ENCODE measurements at places on chromosomes 2 and 18.

DNA sequence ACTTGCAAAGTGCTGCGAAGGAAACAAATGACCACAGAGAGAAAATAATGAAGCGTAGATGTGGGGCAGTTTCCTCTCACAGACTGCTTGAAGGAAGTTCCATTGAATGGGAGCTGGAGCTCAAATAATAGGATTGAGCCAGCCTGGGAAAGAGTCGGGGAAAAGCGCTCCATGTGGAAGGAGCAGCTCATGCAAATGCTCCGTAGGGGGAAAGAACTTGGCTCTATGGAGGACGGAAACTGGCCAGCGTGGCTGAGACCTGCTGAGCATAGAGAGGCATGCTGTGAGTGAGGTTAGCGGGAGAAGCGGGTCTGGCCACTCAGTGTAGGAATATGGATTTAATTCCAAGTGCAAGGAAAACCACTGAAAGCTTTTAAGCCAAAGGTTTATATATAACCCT, 28.6 kb upstream of the VIT start:
- no peak for DNase-seq

GRCh38 chr2:127636248-127637235, 9.4 kb upstream of the GPR17 start:
- no peak for DNase-seq

- DNase-seq, result no peak
These were observed 4.7 kb upstream of the ECEL1 start for GRCh38 chr2:232492236-232492848.

DNA sequence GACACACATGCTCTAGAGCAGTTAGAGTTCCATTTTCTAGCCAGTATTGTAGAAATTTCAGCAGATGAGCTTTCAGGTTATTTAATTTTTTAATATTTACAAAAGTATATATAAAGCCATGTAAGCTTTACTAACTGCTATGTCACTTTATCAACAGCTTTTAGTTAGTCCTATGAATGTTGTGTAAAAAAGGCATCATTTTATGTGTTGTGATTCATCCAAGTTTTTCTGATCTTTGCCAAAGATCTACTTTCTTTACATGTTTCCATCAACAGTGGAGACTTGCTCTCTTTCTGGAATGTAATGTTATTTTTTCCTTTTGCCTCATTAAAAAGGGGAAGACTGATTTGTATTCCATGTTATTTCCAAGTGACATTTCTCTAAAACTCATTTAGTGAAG, 125.2 kb upstream of the TFPI start:
- DNase-seq, result no peak

- no peak for DNase-seq
These were observed 432.5 kb upstream of the LRRTM1 start for GRCh38 chr2:80737047-80737446.

DNA sequence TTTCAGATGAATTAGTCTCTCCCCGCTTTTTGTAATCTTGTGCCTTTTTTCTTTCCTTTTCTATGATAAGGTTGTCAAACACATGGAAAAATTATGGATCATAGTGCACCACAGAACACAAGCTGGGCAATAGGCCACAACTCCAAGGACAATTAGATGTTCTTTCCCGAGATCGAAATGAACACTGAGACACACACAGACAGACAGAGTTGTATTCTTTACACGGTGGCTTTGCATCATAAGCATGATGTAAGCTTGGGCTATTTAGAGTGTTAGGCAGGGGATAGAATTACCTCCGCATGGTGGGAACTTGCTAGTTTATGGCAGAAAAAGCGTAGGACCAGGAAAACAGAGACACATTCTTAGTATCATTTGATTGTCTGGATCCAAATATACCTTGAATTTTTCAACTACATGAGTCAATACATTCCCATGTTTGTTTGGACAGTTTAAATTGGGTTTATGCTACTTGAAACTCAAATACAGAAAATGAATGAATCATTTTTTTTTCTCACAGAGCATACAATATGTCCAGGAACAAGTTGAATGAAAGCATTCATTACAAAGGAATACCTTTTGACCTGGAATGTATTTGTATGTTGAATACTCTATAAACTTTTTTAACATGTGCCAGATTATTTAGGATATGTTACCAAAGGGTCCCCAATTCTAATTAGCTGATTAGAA, 1611.5 kb upstream of the TMEFF2 start:
- DNase-seq, result no peak

- no peak for DNase-seq
These were observed 22.6 kb downstream of the FER1L5 start for GRCh38 chr2:96665083-96665569.

- no peak for DNase-seq
These were observed 91.1 kb downstream of the MAP4K4 start for GRCh38 chr2:101788565-101788964.

GRCh38 chr2:73292906-73293533, 328 bp downstream of the EGR4 start:
- no peak for DNase-seq

GRCh38 chr2:27494944-27495554, at the start of gene FNDC4:
TSS of gene FNDC4 (minus strand) at chr2:27495200. CDS start at chr2:27494679, 521 bp downstream.
- DNase-seq, result no peak

DNA sequence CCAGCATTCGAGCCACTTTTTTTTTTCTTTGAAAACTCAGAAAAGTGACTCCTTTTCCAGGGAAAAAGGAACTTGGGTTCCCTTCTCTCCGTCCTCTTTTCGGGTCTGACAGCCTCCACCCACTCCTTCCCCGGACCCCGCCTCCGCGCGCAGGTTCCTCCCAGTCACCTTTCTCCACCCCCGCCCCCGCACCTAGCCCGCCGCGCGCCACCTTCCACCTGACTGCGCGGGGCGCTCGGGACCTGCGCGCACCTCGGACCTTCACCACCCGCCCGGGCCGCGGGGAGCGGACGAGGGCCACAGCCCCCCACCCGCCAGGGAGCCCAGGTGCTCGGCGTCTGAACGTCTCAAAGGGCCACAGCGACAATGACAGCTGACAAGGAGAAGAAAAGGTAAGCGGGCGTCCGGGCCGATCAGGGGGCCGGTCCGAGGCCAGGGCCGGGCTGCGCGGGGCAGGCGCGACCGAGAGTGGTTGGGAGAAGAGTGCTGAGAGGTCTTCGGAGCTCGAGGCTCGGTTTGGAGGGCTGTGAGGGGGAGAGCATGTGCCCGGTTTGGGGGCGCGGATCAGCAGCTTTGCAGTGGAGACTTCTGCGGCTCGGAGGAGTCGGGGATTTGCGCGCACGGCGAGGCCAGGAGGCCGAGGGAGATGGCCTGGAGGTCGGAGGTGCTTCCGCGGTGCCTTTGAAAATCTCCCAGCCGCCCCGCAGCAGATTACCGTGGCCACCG, 502 bp downstream of the EPAS1 start:
- DNase-seq, result peak; percentile 42

- DNase-seq, result no peak
These were observed 135.9 kb downstream of the TGIF1 start for GRCh38 chr18:3585656-3586509.

GRCh38 chr2:147663153-147663961, 181.5 kb upstream of the ACVR2A start:
- no peak for DNase-seq

GRCh38 chr18:12906773-12907172, 22.7 kb upstream of the PTPN2 start:
- no peak for DNase-seq

GRCh38 chr2:236668531-236668969, 98.9 kb downstream of the ACKR3 start:
- DNase-seq, result no peak

- no peak for DNase-seq
These were observed 31.1 kb upstream of the TRAPPC8 start for GRCh38 chr18:31973929-31974546.

GRCh38 chr18:46705521-46705920, 48.5 kb upstream of the LOXHD1 start:
- DNase-seq, result no peak

- no peak for DNase-seq
These were observed 15.5 kb upstream of the CPS1 start for GRCh38 chr2:210540900-210541289.

DNA sequence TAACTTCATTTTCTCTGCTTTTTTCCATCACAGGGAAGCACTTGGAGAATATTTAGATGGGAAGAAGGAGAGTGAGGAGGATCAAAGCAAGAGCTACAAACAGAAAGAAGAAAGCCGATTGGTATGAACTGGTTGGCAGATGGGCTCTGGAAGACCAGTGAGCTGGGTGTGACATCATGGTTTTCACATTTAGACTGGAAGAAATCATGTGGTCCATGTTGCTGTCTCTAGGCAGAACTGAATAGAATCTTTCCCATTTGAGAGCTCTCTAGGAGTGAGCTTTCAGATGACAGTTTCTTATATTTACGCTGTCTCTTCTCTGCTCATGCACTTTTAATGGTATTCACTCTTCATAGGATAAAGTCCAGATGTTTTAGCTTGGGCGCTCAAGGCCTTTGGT, 12.6 kb downstream of the DRC1 start:
- no peak for DNase-seq

DNA sequence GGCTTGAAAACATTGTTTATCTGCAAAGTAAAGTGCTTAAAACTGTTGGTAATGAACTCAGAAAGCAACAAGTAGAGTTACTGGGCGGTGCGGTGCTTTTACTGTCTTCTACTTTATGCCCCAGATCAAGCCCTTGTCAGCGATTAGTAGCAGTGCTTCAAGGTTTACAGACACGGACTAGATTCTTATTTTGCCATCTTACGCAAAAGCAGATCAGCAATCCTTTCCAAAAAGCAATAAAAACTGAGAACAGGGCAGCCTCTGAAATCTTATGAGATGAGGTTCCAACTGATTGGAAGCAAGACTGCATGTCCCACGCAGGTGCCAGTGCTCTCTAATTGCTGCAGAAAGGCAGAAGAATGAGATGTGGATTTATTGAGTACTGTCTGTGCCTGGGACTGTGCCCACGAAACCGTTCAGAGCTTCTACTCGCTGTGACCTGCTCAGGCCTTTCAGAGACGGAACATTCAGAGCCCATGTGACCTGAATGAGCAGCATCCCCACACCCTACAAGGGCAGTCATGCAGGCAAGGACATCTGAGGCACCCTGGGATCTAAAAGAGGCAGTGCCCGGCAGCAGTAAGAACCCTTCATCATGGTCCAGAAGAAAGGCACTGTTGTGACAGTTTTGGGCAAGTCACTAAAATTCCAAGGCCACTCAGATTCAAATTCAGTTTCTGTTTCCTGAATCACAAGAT, 15.7 kb downstream of the COL4A3 start:
- DNase-seq, result no peak

DNA sequence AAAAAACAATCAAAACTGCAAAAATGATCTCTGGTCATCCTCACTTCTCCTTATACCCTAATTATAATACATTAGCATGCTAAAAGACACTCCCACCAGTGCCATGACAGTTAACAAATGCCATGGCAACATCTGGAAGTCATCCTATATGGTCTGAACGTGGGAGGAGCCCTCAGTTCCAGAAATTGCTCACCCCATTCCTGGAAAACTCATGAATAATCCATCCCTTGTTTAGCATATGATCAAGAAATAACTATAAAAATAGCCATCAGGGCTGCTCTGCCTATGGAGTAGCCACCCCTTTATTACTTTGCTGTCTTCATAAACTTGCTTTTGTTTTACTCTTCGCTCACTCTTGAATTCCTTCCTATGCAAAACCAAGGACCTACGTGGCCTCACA, 5.7 kb upstream of the C2orf80 start:
- no peak for DNase-seq

DNA sequence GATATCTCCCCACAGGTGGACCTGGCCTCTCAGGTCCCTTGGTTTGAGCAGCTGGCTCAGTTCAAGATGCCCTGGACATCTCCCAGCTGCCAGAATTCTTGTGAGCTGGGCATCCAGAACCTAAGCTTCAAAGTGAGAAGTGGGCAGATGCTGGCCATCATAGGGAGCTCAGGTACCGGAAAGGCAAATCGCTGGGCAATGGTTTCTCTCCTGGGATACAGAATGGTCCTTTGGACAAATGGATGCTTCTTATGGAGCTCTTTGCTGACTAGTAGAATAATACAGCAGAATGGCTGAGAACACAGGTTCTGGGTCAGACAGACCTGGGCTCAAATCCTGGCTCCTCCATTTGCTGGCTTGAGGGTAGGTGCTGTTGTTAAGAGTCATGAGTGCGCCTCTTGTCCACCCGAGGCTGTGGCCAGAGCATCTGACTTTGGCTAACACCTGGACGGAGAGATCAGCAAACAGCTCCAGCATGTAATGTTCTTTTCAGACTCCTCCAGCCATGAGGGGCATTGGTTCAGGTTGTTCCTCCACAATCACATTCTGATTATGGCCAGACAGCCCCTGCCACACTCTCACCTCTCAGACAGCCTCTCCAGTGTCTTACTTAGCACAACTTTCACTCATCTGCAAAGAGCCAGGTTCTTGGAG, 7.5 kb downstream of the ABCG8 start:
- no peak for DNase-seq

DNA sequence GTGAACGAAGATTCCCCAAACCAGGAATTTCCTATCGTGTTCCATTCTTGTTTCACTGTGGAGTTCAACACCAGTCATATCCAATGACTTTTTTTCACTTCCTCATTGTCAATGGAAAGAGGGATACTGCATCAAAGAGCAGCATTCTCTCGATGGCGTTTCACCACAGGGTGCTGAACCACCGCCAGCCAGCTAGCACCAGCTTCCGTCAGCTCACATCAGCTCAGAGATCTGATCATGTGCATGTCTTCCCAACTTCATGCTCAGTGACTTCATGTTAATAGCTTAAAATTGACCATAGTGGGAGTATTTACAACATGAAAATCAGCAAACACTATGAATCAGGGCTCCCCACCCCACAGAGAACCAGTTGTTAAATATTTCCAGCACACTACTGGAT, 359.9 kb downstream of the TNS1 start:
- DNase-seq, result no peak

GRCh38 chr2:102126660-102127059, 15.9 kb upstream of the IL1R1 start:
- DNase-seq, result no peak

DNA sequence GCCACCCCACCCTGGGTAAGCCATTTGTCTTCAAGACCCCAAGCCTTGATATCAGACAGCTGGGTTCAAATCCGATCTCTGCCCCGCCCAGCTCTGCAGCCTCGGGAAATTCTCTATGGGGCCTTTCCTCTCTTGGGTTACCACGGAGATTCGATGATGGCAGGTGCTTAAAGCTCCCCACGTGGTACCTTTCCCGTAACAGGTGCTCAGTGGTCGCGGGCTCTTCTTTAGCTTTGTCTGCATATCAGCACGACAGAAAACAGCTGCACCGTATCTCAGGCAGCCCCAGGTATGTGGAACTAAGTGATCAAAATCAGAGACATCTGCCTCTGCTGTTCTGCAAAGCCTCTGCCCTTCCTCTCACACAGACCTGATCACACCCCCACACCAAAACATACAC, 37.4 kb downstream of the TTC32 start:
- no peak for DNase-seq

DNA sequence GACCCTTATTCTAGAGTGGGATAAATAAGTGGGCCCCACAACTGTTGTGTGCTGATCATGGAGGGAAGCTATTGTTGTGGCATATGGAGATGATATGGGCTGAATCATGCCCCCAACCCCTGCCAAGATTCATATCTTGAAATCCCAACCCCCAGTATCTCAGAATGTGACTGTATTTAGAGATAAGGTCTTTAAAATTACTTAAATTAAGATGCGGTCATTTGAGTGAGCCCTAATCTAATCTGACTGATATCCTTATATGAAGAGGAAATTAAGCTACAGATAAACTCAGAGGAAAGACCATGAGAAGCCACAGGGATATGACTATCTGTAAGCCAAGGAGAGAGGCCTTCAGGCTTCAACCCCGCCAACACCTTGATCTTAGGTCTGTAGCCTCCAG, 188.3 kb upstream of the RND3 start:
- no peak for DNase-seq

GRCh38 chr2:217645896-217646295, 356.9 kb downstream of the TNS1 start:
- no peak for DNase-seq

GRCh38 chr2:142716463-142717242, 160.8 kb upstream of the KYNU start:
- no peak for DNase-seq

All from activated CD8-positive, alpha-beta memory T cell treated with anti-CD3 and anti-CD28 coated beads for 4 hours (primary cell).